ENCODE measurements at places on chromosomes 5 and 9. TPM values are rescaled to one million over a fixed set of nuclear protein-coding genes. Genes with fewer than 3 reads are reported as not detected.

GRCh38 chr5:17343675-17344074, 126.2 kb downstream of the BASP1 start:
- no peak for DNase-seq
- no peak overlapping the region for H3K4me3 ChIP-seq
- peaks cover 2% of the 10 kb centered on the region for H3K36me3 ChIP-seq
- H3K27ac ChIP-seq: peak overlapping the region; percentile 19
- peaks cover 36% of the 10 kb centered on the region for H3K4me1 ChIP-seq

- peaks cover 43% of the 10 kb centered on the region for H3K36me3 ChIP-seq
- H3K27me3 ChIP-seq: peaks cover 3% of the 10 kb centered on the region
- H3K4me1 ChIP-seq: no peaks in the 10 kb centered on the region
- H3K27ac ChIP-seq: no peak overlapping the region
- H3K4me3 ChIP-seq: no peak overlapping the region
Measured at GRCh38 chr5:5264727-5265126, 124.6 kb downstream of the ADAMTS16 start.

GRCh38 chr5:6723122-6723815, 10.0 kb downstream of the TENT4A start:
- no peaks in the 10 kb centered on the region for H3K27me3 ChIP-seq
- H3K36me3 ChIP-seq: no peaks in the 10 kb centered on the region

DNA sequence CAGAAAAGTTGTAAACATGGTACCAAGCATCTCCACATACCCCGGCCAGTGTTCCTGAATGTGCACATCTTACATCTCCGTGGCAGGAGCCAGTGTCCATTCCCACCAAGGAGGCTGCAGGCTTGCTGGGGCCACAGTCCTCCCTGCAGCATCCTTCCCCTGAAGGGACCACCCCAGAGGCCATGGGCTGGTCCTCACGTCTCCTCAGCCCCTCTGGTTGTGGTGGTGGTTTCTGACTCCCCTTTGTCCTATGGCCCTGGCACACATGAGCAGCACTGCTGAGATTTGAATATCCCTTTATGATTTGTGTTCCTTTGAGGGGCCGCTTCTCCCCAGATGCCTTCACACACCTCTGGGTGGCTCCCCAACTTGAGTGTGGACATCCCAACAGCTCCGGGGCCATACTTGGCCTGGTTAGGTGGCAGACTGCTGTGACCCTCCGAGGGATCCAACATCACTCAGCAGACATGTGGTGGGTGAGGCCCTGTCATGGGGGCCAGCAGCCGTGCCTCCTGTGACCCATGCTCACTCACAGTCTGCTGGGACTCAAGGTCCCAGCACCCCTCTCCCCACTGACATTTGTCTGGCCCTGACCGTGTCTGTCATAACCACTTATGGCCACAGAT, 14.3 kb downstream of the PHF2 start:
- H3K36me3 ChIP-seq: no peaks in the 10 kb centered on the region
- H3K27me3 ChIP-seq: no peaks in the 10 kb centered on the region
- H3K4me1 ChIP-seq: peaks cover 22% of the 10 kb centered on the region
- DNase-seq: no peak

DNA sequence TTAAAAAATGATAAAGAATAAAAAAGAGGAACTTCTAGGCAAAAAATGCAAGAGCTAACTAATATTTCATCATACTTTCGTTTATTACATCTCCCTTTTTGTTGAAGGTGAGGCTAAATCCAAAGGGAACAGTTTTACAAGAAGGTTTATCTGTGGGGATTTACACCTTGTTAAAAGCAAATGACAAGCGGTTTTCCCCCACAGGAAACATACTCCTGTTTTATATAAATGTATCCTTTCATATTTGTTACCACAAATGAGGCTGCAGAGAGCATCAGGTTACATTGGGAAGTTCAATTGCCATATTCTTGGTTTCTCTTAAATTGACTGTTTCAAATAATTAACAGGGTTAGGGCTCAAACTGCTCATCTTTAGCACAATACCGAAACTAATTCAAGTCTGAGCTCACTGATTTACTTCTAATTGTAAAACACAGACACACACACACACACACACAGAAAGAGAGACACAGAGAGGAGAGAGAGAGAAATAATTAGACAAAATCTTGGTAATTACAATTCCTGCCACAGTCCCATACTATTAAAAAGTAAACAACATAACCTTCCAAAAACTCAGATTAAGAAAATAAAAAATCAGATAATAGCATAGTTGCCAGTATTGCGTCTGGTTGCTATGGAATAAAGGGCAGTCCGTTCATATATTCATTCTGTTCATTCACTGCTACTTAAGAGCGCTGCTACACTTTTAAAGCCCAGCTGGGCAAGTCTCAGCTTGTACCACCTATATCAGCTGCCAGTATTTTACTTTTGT, 17.1 kb downstream of the RFX3 start:
- H3K27me3 ChIP-seq: no peaks in the 10 kb centered on the region
- peak overlapping the region; percentile 26 for H3K4me3 ChIP-seq
- DNase-seq: no peak
- H3K36me3 ChIP-seq: peaks cover 4% of the 10 kb centered on the region
- H3K4me1 ChIP-seq: peaks cover 31% of the 10 kb centered on the region

DNA sequence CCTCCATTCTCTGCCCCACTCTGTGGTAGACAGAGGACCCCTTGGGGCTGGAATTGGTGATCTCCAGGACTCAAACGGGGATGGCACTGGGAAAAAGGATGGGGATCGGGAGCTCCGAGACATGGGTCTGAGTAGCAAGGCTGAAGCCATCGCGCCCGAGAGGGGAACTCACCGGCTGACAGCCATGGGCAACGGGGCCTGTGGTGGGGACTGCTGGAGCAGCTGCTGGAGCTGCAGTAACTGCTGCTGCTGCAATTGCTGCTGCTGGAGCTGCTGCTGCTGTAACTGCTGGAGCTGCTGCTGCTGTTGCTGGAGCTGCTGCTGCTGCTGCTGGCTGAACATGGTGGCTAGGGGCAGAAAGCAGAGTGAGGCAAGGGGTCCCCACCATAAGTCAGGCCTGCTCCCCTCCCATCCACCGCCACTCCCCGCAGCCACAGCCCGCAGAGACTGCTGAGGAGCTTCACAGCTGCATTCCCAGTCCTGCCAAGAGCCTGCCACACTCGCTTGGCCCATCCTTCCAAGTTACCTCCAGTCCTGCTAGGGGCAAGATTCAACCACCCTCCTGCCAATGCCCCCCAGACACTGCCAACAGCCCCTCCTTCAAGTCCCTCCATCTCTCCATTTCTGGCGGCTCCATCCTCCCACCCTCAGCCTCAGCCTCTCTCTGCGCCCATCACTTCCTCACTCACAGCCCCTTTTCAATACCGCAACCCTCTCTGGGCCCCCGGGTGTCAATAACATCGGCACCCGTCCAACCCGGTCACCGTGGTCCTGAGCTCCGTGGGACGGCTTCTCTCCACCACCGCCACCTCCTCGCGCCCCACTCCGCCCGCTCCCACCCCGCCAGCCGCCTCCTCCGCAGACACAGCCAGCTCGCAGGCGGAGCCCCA, 611 bp downstream of the CIZ1 start:
- H3K4me3 ChIP-seq: peak overlapping the region; percentile 98
- no peaks in the 10 kb centered on the region for H3K27me3 ChIP-seq
- peak overlapping the region; percentile 95 for H3K27ac ChIP-seq
- DNase-seq: no peak
- peaks cover 13% of the 10 kb centered on the region for H3K4me1 ChIP-seq

DNA sequence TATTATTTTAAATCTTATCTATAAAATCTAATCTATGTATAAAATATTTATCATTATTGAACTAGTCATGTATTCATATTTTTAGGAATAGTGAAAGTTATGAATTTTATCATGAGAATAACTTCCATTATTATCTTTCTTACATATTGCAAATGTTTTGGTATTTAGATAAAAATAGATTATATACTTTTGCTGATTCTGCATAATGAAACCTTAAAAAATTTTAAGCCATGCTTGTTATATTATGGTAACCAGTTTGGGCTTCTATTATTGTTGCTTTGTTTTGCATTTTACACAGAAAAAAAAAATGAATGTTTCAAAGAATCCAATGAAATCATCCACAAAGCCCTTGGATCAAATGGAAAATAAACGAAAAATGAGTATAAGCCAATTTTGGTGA, 772.5 kb downstream of the NR2F1-AS1 start:
- H3K4me3 ChIP-seq: no peak overlapping the region
- peaks cover 15% of the 10 kb centered on the region for H3K27me3 ChIP-seq
- no peaks in the 10 kb centered on the region for H3K36me3 ChIP-seq
- H3K27ac ChIP-seq: no peak overlapping the region

GRCh38 chr5:155089643-155090042, 76.1 kb downstream of the KIF4B start:
- no peak overlapping the region for H3K27ac ChIP-seq
- no peaks in the 10 kb centered on the region for H3K36me3 ChIP-seq
- H3K27me3 ChIP-seq: no peaks in the 10 kb centered on the region
- DNase-seq: no peak
- no peak overlapping the region for H3K4me3 ChIP-seq

DNA sequence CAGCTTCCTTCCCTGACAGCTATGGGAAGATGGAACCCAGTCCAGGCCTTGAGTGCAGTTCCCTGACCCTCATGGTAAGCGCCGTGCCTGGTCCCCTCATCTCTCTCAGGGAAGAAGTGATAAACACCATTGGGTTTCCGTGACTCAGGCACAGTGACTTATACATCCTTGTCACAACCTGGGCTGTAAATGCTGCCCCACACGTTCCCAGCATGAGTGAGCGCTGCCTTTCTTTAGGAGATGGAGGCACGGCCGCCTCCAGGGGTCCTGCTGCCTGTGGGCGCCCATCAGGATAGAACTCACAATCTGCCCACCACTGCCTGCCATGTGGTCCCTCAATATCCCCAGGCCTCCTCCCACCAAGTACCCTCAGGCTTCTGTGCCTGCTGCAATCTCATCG, 8.3 kb upstream of the NKD2 start:
- no peaks in the 10 kb centered on the region for H3K36me3 ChIP-seq
- peaks cover 31% of the 10 kb centered on the region for H3K4me1 ChIP-seq
- no peak overlapping the region for H3K27ac ChIP-seq
- no peak overlapping the region for H3K4me3 ChIP-seq
- DNase-seq: no peak
- peaks cover 66% of the 10 kb centered on the region for H3K27me3 ChIP-seq

GLRA1 gene
- not detected for total RNA-seq

Data from mesothelial cell of epicardium (in vitro differentiated cells).